ENCODE measurements at places on chromosomes 6 and 20.
A peak's percentile ranks its signal among the peaks of the same experiment; 100 is the strongest.

GRCh38 chr20:50792708-50793574, 1.9 kb upstream of the BCAS4 start:
- DNase-seq = no peak

- DNase-seq = no peak
Measured at GRCh38 chr6:129776542-129777330, 66.8 kb upstream of the ARHGAP18 start.

- DNase-seq = no peak
Measured at GRCh38 chr20:16740365-16741072, 7.6 kb upstream of the OTOR start.

- DNase-seq = no peak
Measured at GRCh38 chr20:25005220-25005619, 12.7 kb upstream of the APMAP start.

GRCh38 chr6:139597087-139597763, 222.8 kb upstream of the CITED2 start:
- DNase-seq = no peak

GRCh38 chr20:19495905-19496703, 262.0 kb upstream of the RIN2 start:
- DNase-seq = no peak

DNA sequence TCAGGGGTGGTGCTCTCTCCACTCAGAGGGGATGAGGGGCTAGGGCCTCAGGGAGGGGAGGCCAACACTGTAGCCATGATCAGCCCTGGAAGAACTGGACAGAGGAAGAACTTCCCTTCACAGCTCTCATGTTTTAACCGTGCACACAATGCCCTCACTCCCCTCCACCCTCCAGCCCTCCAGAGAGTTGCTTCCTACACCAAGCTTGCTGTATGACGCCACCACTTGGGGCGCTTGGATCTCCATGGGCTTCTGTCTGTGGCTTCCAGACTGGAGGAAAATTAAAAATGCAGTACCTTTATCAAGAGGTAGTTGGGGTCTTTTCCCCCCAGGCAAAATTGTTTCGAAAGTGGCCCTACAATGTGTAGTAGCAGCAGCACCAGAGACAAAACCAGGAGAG, 48.4 kb downstream of the ARHGAP40 start:
- DNase-seq = peak; percentile 52

GRCh38 chr6:147712841-147713240, 204.4 kb downstream of the SAMD5 start:
- DNase-seq = no peak

DNA sequence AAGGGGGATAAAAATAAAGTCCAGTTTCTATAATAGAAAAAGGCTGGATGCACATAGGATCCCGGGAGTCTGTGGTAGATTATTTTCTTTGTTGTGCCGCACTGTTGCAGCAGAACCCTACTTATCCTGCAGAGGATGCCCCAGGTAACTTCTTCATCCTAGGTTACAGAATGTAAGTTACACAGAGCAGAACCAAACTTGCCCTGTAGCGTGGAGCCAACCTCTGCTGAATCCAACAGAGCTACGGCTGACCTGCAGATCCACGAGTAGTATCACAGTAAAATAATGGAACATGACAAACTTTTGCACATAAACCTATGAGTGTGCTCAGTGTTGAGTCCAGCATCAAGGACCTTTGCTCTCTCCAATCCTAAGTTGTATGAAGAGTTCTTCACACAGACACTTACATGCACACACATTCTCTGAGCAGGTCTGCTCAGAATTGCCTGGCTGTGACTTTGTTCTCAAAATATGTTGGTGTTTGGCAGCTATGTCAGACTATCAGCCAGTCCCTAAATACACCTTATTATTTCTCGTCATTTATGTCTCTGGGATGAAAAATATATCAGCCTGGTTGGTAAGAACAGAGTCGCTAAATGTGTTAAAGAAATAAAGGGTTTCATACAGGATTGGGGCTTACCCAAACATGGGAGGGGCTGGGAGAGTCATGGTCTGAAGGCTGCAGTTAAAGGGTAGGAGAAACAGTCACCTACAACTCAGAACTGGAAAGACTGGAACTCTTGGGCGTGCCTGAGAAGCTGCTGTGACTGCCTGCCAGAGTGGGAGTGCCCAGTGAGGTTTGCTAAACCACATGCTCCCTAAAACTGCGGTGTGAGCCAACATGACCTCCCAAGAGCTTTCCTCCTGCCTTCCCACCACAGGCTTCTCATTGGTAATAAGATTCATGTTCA, 165.1 kb upstream of the SLC24A3 start:
- DNase-seq = no peak

- DNase-seq = no peak
Measured at GRCh38 chr6:3455569-3456394, 1.1 kb downstream of the SLC22A23 start.

GRCh38 chr6:25963426-25964123, 973 bp downstream of the TRIM38 start:
- DNase-seq = no peak

GRCh38 chr6:139776041-139776440, 401.6 kb upstream of the CITED2 start:
- DNase-seq = no peak

DNA sequence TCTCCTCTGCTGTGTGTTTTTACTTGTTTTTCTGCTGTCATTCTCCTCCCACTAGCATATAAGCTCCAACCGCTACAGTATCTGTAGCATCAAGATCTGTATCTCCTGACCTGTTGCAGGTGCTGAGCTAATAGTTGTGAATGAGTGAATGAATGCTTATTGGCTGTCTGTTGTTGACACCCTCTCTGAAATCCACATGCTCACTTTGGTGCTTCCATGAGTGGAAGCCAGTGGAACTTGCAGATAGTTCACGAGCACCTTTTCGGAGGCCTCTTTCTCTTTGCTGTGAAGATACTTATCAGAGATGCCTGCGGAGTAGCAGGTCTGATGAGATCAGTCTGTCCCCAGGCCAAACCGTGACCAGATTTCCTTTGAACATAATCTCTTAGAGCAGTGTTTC, 117.3 kb downstream of the EYA2 start:
- DNase-seq = no peak

DNA sequence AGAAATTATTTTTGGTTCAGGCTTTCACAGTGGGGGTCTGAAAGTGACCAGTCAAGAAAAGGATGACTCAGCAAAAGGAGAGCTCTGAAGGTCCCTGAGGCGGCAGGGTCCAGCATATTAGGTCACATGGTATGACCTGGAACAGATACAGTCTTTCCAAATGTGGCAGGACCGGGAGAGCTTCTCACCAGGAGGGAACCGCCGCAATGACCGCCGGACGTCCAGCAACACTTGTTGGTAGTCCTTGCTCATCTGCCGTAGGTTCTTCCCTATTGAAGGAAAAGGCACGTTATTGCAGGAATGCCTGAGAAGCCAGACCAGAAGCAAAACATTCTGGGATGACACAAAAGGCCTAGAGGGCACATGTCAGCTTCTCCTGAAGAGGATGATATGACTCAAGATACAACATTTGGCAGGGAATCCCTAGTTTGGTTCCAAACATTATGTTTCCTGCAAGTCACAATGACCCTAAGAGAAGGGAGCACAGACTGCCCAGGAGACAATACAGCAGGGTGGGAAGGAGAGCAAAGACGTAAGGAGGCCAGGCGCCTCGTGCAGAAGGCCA, 17.4 kb downstream of the TBC1D20 start:
- no peak for DNase-seq

GRCh38 chr6:156347246-156347645, 429.9 kb upstream of the ARID1B start:
- DNase-seq = no peak

DNA sequence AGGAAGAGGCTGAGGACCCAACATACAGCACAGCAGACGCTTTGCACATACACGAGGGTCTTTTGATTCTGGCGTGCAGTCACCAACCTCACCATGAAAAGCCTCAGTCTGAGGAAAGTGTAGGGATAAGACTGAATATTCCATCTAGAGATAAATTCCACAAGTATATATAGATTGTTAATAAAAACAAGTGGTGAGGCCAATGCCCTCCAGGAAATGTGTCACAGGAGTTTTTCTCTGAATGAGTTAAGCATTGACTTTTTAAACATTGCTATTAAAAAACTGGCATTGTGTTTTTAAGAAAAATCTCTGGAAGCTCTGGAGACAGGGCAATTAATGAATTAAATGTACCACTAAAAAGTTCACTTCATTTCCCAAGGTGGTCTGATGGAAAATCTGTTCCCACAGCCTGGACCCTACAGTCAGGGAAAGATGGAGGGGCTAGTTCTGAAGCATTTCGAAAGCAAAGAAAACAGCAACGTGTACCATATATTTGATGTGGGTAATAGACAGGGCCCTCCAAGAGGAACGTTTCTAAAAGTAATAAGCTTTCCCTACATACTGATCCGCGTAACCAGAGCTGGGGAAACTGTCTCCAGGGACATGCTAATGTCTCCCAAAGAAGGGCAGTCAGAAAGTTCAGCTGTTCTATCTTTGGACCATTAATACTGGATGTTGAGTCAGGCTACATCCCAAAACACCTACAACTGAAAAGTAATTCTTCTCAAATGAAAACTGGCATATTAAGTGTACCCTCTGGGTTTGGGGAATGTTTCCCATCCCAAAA, 301.1 kb downstream of the FOXC1 start:
- no peak for DNase-seq

- no peak for DNase-seq
Measured at GRCh38 chr6:127423921-127424320, 35.3 kb downstream of the KIAA0408 start.

- no peak for DNase-seq
Measured at GRCh38 chr6:141244366-141244765, 888.4 kb upstream of the GJE1 start.

DNA sequence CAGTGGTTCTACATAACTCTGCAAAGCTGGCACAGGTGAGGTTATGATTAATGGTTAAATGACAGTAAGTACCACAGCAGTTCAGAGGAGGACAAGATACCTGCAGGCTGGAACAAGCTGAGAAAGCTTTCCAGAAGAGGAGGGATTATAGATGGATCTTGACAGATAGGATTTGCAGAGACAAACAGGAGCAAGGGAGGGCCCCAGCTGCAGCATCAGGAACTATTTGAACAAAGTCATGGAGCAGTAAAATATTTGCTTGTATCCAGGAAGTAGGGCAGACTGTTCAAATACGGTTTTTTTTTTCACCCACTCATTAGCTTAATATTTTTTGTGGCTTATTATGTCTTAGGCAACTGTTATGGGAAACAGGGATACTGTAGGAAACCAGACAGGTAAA, 144.4 kb upstream of the MAN1A1 start:
- DNase-seq = no peak

GRCh38 chr6:390914-391558, 516 bp upstream of the IRF4 start:
- DNase-seq = no peak

- DNase-seq = no peak
Measured at GRCh38 chr20:11714886-11715285, 202.8 kb upstream of the BTBD3 start.

- no peak for DNase-seq
Measured at GRCh38 chr6:44926556-44926955, 401.6 kb upstream of the RUNX2 start.

- DNase-seq = no peak
Measured at GRCh38 chr6:3444276-3445088, 12.4 kb downstream of the SLC22A23 start.

DNA sequence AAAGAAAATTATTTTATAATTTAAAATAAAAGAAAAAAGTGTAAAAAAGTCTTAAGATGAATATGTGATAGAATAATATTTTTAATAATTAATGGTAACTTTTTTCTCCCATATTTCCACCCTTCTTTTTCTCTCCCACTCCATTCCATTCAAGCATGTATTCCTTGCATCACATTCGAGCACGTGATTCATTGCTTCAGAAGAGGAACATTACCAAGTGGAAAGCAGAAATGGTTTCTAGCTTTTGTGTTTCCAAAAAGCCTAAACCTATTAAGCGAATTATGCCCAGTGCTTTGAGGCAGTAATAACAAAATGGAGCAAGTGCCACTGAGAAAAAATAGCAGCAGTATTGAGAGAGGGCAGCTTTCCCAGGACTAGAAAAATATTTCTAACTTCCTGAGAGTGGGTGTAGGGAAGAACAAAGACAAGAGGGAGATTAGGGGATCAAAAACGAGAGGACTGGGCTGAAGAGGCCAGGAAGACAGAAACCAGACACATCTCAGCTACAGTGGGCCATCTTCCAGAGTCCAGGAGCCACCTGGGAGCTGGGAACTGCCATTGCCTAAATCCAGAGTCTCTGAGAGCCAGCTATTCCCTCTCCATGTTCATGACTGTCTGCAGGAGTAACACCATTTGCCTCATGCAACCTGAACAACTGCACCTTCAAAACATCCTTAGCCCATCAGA, 15.0 kb upstream of the AKIRIN2 start:
- DNase-seq = no peak

DNA sequence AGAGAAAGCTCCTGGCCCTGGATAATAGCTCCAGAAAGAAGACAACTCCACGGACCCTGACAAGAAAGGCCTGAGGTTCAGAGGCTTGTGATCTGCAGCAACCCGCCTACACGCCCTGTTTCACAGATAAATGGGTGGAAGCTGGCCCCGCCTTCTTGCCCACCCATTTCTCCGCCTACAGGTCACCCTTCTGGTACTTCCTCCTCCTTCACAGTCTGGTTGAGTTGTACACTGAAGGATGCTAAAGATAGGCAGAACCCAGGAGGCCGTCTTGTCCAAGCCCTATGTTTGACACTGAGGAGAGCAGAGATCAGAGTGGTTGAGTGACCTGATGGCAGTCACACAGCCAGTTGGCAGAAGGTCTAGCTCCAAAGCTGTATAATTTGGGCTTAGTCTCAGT, 34.2 kb upstream of the MDGA1 start:
- DNase-seq = no peak

- peak; percentile 22 for DNase-seq
Measured at GRCh38 chr6:126170978-126171382, 168.9 kb upstream of the CENPW start.

DNA sequence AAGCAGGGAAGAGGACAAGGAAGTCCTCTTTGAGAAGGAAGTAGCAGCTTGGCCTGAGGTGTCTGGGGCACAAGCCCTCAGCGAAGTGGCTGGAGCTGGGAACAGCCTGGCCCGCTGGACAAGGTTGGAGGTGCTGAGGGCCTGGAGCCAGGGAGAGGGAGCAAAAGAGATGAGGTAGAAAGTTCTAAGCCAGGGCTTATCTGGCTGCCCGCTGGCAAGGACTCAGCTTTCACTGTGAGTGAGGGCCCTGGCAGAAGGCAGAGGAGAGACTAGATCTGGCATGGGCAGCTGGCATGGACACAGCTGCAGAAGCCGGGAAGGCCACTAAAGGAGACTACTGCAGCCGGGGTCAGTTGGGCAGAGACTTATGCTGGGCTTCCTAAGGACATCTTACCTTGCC, 21.8 kb upstream of the PCMTD2 start:
- DNase-seq = no peak

GRCh38 chr6:154471609-154472362, 38.7 kb downstream of the CNKSR3 start:
- peak; percentile 83 for DNase-seq

- no peak for DNase-seq
Measured at GRCh38 chr6:21665392-21666200, 72.0 kb downstream of the SOX4 start.

GRCh38 chr6:156280065-156280464, 497.1 kb upstream of the ARID1B start:
- DNase-seq = peak; percentile 33

GRCh38 chr6:7489376-7489775, 52.1 kb upstream of the DSP start:
- peak; percentile 9 for DNase-seq

GRCh38 chr6:1504465-1504864, 105.2 kb upstream of the FOXC1 start:
- no peak for DNase-seq

GRCh38 chr6:106748547-106749207, 119.3 kb downstream of the QRSL1 start:
- DNase-seq = no peak
